ENCODE measurements at places on chromosomes 16 and 17.

GRCh38 chr17:77457572-77458201, 316.9 kb downstream of the SEC14L1 start:
- no peak for DNase-seq

GRCh38 chr16:81657224-81657623, 121.9 kb upstream of the PLCG2 start:
- no peak for DNase-seq

GRCh38 chr17:69732272-69732918, 317.9 kb downstream of the MAP2K6 start:
- DNase-seq, result no peak

- DNase-seq, result no peak
Measured at GRCh38 chr17:82849076-82849945, 9.5 kb upstream of the ZNF750 start.

- DNase-seq, result no peak
Measured at GRCh38 chr16:75342308-75342811, 90.9 kb upstream of the BCAR1 start.

DNA sequence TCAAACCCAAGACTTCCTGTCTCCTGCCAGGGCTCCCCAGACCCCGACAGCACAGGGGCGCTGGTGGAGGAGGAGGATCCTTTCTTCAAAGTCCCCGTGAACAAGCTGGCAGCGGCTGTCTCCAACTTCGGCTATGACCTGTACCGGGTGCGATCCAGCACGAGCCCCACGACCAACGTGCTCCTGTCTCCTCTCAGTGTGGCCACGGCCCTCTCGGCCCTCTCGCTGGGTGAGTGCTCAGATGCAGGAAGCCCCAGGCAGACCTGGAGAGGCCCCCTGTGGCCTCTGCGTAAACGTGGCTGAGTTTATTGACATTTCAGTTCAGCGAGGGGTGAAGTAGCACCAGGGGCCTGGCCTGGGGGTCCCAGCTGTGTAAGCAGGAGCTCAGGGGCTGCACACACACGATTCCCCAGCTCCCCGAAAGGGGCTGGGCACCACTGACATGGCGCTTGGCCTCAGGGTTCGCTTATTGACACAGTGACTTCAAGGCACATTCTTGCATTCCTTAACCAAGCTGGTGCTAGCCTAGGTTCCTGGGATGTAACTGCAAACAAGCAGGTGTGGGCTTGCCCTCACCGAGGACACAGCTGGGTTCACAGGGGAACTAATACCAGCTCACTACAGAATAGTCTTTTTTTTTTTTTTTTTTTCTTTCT, 8.1 kb downstream of the SERPINF1 start:
- no peak for DNase-seq

- no peak for DNase-seq
Measured at GRCh38 chr17:64038331-64039105, 18.1 kb upstream of the ICAM2 start.

- DNase-seq, result no peak
Measured at GRCh38 chr16:21643785-21644184, 8.6 kb downstream of the IGSF6 start.

- no peak for DNase-seq
Measured at GRCh38 chr16:49411121-49411970, 37.7 kb downstream of the C16orf78 start.

- DNase-seq, result no peak
Measured at GRCh38 chr17:78986649-78987328, 7.1 kb upstream of the LGALS3BP start.

DNA sequence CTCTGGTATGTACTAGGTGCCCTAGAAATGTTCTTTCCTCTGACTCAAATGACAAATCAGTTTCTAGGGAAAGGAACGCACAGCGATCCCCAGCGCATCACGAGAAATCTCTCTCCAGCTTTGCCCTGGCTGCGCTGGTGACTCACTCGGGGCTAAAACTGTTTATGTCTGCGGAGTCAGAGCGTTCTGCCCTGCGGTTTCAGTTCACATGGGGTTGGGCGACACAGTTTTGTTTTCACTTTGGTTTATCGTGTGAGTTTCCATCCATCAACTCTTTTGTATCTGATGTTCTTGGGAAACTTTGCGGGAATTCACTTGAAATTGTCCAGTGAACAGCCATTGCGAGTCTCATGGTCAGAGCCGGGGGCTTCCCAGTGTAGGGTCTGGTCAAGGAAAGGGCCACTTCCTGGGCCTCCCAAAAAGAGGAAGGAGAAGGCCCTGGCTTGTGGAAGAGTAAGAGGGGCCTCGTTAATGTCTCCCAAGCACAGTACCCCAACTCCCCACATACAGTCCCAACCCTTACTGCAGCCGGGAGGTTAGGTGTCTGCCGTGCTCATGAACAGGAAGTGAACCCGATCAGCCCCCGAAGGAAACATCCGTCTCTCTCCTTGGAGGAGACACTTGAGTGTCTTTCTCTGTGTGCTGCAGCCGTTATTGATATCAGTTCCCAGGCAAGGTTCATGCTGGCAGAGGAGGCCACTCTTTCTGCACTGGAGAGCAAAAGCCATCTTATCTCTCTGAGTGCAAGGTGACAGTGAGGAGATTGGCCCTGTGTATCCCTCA, 643.2 kb downstream of the WWOX start:
- DNase-seq, result peak; percentile 60

- DNase-seq, result no peak
Measured at GRCh38 chr17:42698736-42699414, 16.5 kb downstream of the CNTNAP1 start.

- no peak for DNase-seq
Measured at GRCh38 chr17:68572138-68572842, 28.9 kb downstream of the FAM20A start.

GRCh38 chr17:48628649-48629410, 2.7 kb upstream of the HOXB9 start:
- no peak for DNase-seq

DNA sequence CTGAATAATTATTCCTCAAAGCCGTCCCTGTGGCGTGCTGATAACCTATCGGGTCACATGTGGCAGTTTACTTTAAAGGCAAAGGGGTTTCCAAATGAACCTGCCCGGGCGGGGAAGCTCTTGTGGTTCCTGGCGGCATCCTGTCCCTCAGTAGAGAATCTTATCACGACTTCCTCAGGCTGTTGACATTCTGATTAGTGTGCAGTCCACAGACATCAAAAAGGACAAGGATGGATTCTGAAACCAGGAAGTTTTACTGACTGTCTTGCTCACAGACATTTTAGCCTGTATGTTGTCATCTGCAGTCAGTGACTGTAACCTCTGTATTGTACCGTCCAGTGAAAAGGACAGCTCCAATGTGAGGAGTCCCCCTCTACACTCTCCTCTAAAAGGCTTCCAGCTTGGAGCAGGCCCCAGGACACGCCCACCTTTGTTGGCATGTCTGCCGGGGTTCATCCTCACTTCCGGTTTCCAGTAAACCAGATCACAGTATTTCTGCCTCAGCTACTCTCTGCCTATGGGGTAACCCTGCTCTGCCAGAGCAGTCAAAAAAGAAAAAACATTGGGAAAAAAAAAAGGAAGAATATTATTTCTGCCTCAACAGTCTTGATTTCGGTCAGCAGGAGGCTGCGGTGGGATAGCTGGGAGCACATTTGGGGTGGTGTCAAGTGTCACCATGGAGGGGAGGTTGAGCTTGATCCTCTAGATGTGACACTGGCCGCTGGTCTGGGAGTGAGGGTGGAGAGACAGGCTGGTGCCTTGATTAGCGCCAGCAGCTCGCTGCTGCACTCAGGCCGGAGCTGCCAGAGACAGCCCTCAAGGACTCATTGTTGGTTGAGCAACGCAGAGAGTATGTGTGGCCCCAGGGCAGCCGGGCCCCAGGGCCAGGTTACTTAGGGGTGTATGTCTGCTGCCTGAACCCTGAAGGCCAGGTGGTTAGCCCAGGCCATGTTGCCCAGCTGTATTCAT, 89.0 kb upstream of the DNAH17 start:
- peak; percentile 7 for DNase-seq

DNA sequence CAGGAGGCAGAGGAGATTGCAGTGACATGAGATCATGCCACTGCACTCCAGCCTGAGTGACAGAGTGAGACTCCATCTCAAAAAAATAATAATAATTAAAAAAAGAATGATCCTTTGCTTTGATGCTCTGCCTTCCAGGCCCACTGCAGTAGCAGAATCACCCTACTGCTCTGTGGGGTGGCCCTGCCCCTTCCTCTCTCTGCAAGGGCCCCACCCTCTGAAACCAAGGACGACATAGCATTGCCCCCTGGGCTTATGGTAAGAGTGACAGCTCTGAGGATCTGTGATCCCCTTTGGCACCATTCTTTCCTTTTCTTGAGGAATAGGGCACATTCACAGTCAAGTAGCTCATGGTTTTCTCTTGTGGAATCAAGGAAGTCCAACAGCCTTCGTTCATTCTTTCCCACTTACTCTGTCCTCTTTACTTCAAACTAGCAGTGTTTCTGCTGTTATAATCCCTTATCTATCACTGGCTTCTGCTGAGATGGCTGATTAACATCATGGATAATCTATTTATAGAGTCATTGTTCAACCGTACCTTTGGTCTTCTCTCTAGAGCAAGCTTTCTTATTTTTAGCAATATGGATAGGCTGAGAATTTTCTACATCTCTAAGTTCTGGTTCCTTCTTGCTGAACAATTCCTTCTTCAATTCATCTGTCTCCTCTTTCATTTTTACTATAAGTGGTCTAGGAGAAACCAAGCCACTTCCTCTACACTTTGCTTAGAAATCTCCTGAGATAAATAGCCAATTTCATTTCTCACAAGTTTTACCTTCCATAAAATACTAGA, 14.1 kb downstream of the RAD51C start:
- DNase-seq, result no peak

DNA sequence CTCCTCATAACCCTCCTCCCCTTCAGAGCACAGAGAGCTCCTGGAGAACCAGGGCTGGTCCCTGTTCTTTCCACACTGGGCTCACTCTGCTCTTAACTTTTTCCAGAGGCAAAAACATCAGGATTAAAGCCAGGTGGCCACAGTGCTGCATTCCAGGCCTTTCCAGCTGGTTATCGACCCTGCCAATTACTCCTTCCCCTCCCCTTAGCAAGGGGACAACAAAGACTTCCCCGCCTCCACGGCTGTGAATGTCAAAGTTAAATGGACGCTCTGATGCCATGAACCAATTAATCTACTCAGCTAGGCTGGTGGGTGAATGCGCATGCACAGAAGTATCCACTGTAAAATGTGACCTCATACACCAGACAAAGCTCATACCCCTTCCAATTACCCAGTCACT, 23.1 kb downstream of the ACLY start:
- no peak for DNase-seq

- DNase-seq, result no peak
Measured at GRCh38 chr17:38877130-38877851, 7.4 kb downstream of the LASP1 start.

GRCh38 chr17:59651346-59651745, 31.7 kb downstream of the CLTC start:
- no peak for DNase-seq

DNA sequence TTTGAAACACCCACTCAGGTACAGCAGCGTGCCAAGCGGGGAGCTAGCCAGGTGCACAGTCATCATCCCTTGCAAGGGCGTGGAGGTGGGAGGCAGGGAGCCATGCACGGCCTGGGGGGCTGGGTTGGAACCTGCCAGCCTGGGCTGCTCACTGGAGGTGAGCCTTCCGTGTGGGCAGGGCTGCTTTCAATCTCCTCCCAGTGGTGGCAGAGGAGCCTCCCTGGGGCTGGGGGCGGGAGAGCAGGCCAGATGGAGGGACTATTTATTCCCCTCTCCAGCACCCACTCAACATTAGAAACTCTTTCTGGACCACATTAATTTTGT, 90.3 kb downstream of the KATNIP start:
- no peak for DNase-seq

DNA sequence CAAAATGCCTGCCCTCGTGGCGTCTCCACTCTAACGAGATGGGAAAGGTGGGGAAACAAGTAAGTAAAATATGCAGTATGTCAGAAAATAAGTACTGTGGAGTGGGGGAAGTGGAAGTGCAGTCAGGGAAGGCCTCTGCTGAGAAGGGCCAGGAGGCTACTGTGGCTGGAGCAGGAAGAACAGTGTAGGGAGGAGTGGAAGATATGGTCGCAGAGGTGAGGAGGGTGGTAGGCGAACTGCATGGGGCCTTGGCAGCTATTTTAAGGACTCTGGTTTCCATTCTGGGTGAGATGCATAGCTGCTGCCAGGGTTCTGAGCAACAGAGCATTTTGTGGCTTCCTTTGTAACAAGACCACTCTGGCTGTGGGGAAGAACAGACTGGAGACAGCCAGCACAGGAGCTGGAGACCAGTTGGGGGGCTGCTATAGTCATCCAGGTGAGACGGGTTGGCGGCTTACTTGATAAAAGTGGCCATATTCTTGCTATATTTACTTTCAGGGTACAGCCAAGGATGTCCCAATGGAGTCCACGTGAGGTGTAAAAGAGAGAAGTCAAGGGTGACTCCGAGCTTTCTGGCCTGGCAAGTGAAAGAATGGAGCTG, 42.6 kb downstream of the CYTH1 start:
- DNase-seq, result no peak

DNA sequence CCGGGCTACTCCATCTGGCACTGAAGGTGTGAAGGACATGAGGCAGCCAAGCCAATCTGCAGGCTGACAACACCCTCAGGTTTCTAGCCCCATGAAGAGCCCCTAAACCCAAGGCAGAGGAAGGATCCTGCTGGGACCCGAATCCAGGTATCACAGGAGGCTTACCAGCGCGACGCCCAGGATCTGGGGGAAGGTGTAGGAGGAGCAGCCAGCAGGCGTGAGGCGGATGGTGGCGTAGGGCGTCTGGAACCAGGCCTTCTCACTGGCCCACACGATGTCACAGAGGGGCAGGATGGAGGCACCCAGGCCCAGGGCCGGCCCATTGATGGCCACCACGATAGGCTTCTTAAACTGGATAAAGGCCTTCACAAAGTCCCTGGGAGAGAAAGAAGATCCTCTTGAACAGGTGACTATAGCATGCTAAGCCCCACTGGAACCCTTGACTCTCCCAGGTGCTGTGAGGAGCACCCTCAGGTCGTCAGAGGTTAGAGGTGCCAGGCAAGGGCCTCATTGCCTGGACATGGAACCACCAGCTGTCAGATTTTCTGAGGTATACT, 71.7 kb downstream of the DYNLRB2 start:
- DNase-seq, result no peak

- no peak for DNase-seq
Measured at GRCh38 chr16:65895486-65895885, 471.0 kb upstream of the CDH5 start.

- peak; percentile 37 for DNase-seq
Measured at GRCh38 chr17:32486111-32486700, 587 bp upstream of the CDK5R1 start.

DNA sequence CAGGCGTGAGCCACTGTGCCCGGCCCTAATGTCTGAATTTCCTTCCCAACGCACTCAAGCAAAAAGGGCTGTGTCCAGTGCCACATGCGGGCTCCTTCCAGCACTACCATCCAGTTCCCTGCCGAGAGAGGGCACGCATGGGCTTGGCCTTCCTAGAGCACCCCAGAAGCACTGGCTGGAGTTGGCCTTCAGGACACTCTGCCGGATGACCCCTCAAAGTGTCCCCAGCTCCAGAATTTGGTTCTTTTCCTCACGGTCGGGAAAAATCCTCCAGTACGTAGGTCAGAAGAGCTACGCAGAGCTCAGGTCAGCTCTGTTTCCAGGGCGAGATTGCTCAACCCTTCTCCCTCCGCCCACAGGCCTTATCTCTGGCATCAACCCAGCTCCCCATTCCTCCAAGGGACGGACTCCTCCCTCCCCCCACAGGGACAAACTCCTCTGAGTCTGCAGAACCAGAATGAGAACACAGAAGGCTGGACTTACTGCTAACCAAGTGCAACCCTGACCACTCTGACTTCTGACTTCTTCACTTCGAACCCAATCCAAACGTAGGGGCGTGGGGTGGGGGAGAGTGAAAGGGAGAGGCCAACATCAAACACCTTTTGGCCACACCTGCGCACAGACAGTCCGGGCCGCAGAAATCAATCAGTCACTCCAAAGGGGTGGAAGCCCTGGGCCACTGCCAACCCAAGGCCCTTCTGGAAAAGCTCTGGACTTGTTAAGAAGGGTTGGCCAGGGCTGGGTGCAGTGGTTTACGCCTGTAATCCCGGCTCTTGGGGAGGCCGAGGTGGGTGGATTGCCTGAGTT, 3.6 kb downstream of the CDC42EP4 start:
- no peak for DNase-seq

Data from stimulated activated CD8-positive, alpha-beta memory T cell treated with anti-CD3 and anti-CD28 coated beads, Interleukin-4, amount 100 ng/mL, for 4 hours (primary cell).